ENCODE measurements at places on chromosomes 5 and 9.

- DNase-seq: no peak
Measured at GRCh38 chr5:179260324-179261070, 84.8 kb downstream of the ADAMTS2 start.

- DNase-seq: peak; percentile 72
Measured at GRCh38 chr9:109310486-109310901, 10.4 kb downstream of the EPB41L4B start.

- no peak for DNase-seq
Measured at GRCh38 chr9:109512170-109512756, 14.2 kb upstream of the PTPN3 start.

DNA sequence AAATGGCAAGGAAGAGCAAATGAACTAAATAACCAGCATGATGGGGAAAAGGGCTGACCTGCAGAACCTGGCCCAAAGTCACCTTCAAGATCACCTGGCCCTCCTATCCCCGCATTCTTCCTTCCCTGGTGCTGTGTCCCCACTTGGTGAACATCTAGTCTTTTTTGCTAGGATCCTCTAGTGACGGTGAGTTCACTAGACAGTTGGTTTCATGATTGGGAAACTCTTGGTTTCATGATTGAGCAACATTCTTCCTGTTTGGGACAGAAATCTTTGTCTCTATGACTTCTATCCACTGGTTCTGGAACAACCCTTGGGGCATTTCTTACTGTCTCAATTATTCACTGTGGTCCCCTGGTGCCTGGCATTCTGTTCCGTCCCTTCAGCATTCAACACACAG lies 50.2 kb upstream of the DAB2IP start:
- DNase-seq: peak; percentile 63

GRCh38 chr9:126513159-126514036 lies 100.3 kb upstream of the LMX1B start:
- DNase-seq: no peak

DNA sequence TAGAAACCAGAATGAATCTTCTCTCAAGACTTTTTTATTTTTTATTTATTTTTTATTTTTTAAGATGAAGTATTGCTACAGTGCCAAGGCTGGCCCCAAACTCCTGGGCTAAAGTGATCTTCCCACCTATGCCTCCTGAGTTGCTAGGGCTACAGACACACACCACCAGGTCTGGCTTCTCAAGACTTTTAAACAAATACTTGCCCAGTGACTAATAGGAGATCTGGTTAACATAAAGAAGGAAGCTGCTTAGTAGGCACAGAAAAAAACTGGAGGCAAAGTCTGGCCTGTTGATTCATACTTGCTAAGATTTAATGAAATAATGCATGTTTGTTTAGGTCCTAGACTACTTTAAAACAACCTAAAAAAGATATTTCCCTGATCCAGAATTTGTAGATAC lies 43.8 kb downstream of the SLC38A9 start:
- DNase-seq: peak; percentile 55

DNA sequence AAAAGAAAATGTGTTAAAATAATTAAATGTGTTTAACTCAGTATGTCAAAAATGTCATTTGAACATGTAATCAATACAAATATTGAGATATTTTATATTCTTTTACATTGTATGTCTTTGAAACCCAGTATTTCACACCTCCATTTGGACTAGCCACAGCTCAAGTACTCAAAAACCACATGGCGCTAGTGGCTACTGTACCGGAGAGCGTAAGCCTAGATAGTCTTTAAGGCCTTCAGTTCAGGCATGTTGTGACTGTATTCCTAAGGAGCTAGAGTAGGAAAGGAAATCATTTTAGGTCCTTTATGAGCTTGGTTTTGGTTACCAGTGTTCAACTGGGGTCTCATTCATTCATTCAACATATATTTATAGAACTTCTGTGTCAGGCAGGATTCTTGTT lies 12.8 kb downstream of the FBXW2 start:
- DNase-seq: no peak

GRCh38 chr9:128245421-128246151 lies 30.2 kb downstream of the GOLGA2 start:
- DNase-seq: peak; percentile 72

GRCh38 chr5:113118298-113118697 lies 141.7 kb downstream of the DCP2 start:
- no peak for DNase-seq

DNA sequence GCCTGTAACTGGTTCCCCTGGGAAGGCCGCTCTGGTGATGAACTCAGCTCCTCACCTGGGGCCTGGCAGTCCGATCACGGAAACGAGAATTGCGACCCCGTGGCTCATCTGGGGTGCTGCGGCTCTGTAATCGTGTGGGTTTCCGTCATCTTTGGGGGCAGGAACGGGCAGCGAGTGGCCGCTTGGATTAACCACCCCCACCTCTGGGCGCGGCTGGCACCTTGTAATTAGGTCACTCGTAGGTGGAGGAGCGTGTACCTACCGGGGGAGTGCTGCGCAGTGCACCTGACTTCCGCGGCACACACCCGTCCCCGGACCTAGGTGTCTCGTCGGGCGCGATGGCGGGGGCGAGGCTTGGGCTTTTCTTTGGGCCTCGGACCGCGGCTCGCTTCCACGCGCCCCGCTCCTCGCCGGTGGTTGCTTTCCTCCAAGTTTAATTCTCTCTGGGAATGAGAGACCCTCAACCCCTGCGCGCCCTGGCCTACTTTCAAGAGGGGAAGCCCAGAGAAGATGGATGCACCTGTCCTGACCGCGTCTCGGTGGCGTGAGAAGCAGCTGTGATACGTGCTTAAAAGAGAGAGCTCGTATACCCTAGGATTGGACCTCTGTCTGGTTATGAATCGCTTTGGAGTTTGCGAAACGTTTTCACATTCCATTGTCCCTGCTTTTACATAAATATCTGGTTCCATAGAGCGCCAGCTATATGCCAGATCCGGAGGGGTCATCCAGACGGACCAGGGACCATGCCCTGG lies 744 bp upstream of the PPP2CA start:
- no peak for DNase-seq

GRCh38 chr5:125043781-125044391 lies 297.4 kb upstream of the ZNF608 start:
- DNase-seq: peak; percentile 37

GRCh38 chr5:64869419-64869818 lies 100.7 kb downstream of the CWC27 start:
- DNase-seq: peak; percentile 57

GRCh38 chr9:5896863-5897262 lies 6.2 kb downstream of the MLANA start:
- DNase-seq: no peak

DNA sequence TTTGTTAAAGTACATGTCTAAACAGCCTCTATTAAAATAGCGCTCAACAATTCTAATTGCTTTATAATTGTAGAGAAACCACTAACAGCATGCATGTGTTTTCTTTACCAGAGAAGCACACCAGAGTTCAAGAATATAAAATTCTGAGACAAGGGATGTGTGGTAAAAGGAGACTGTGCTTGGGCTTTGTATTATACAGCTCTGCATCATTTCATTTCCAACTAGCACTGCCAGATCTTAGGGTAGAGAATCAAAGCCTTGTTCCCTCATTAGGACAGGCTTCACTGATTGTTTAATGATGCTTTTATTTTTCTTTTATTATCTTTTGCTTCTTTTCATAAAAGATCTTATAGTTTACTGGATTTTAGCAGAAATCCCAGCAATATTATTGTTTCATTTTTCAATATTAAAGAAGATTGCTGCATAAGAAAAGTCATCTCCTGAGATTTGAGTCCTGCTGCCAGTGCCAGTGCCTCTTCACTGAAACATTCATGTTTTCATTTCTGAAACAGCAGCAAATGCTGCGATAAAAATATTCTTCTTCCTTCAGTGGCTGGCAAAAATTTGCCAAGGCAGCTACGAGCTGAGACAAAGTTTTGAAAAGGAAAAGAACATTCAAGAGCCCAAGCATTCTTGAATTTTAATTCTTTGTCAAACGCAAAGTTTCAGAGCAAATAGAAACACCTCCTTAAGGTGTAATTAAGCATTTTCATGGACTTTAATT lies 491.0 kb upstream of the PIK3R1 start:
- DNase-seq: no peak

- no peak for DNase-seq
Measured at GRCh38 chr9:4229252-4229651, 70.6 kb downstream of the GLIS3 start.

DNA sequence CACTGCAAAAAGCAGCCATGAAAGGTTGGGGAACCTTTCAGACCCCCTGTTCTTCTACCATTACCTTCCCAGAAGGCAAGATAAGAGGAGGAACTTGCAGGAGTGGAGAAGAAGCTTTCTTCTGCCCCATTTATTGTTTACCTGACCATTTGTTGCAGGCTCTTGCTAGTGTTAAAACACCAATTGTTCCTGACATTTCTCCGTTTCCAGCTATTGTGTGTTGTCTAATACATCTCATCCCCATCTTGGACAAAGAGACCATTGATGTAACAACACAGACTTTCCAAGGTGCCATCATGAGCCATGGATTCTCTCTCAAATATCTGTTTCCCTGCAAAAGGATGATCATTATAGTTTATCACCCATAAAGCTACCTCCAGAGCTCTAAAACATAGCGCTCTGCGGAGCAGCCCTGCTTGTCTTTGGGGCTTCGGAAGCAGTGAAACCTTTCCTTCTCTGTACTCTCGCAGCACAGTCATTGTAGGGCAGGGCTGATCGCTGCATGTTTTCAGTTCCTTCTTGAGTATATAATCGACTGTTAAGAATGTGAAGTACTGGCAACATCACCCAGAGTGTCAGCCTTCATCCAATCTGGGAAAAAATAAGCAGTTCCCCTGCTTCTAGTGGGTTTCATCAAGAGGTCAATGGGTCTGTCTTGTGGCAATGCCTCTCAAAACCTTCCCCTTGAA lies 680.0 kb downstream of the SEMA5A start:
- no peak for DNase-seq

- peak; percentile 66 for DNase-seq
Measured at GRCh38 chr5:73304381-73304780, 131.4 kb downstream of the TMEM174 start.

DNA sequence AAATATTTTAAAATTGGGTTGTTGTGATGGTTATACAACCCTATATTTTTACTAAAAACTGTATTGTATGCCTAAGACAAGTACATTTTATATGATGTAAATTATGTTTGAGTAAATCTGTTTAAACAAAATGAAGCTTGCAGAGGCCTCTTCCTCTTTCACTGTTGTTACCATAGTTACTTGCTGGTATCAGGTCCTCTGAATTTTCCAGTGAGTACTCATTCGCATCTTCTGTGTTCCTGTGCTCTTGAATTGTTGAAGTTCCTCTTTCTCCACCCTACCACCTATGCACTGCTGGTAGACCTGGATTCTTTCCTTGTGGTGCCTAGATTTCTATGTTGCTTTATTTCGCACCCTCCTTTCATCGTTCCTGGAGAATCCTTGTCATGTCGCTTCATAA lies 938.5 kb upstream of the ACO1 start:
- no peak for DNase-seq

DNA sequence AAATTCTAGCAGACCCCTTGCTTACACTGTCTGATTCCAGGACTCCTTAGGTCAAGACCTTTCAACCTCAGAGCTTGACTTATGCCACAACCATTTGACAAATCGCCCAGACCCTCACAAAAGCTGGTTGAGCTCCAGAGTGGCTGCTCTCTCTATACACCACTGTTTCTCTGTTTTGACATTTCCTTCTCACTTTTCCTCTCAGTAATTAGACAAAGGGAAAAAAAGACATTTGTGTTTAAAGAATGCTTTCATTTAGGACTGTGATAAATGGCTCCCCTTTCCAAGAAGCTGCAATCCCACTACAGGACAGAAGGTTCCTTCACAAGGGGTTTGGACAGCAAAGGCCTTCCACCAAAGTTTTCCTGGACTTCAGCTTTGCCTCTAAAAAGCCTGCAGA lies 601.3 kb downstream of the NR2F1-AS1 start:
- DNase-seq: no peak

GRCh38 chr5:81265101-81265500 lies 32.0 kb downstream of the CKMT2 start:
- DNase-seq: no peak

GRCh38 chr9:113887436-113887835 lies 11.3 kb downstream of the ZNF618 start:
- DNase-seq: no peak

GRCh38 chr5:60945813-60946187 lies 795 bp downstream of the NDUFAF2 start:
- peak; percentile 61 for DNase-seq

- DNase-seq: no peak
Measured at GRCh38 chr9:99678566-99678965, 143.1 kb upstream of the NR4A3 start.

GRCh38 chr9:81879501-81879916 lies 48.7 kb upstream of the SPATA31D4 start:
- no peak for DNase-seq

DNA sequence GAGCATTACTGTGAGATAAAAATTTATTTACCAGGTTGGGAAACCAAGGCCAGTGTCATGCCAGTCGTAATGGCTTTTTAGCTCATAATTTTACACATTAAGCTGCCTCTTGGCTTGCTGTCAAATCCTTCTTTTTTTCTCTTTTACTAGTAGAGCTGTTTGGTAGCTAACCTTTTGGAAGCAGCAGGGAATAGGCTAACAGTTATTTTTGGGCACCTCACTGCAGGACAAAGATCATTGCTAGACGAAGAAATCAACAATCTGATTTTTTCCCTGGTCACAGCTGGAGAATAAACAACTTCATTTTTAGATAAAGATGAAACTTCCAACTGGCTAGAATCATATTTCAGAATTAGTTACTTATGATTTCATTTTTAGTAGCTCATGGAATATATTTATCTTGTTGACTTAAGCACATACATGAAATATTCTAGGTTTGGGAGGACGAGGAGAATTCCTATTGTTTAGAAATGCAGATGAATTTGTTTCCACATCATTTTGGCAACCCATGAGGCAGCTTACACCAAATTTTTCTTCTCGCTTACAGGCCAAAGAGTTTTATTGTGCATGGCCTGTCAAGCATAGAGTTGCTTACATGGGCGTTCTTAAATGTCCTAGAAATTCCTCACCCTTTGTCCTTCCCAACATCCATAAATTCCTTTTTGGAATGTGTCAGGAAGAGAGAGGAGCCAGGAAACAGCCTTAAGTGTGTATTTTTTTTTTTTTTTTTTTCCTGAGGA lies 19.6 kb downstream of the TNC start:
- DNase-seq: peak; percentile 26

- DNase-seq: no peak
Measured at GRCh38 chr9:16579872-16580432, 290.5 kb downstream of the BNC2 start.

- DNase-seq: no peak
Measured at GRCh38 chr5:39843767-39844166, 419.0 kb upstream of the DAB2 start.

GRCh38 chr9:84485539-84485938 lies 145.0 kb upstream of the SLC28A3 start:
- DNase-seq: no peak

DNA sequence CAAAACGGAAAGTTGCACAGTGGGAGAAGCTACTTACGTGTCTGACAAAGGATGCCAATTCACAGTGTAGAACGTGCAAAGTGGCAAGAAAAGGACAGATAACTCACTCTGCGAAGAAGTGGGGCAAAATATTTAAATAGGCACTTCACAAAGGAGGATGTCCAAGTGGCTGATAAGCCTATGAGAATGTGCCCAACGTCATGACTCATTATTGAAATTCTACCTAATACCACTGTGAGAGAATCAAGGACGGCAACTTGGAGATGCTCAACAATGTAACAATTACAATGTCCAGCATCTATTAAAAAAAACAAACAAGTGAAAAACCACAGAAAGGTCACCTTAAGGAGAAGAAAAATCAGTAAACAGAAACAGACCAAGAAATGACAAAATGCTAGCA lies 59.0 kb downstream of the NACC2 start:
- no peak for DNase-seq

GRCh38 chr5:66080664-66081063 lies 63.4 kb upstream of the SREK1 start:
- DNase-seq: no peak

GRCh38 chr5:176413255-176413565 lies 3.1 kb downstream of the CLTB start:
- peak; percentile 63 for DNase-seq

All from AG20443 (cell line).